Stimulated activated CD4-positive, alpha-beta T cell treated with anti-CD3 and anti-CD28 coated beads, Interleukin-12 subunit alpha, Interleukin-12 subunit beta, amount 100 ng/mL, for 24 hours (primary cell): ENCODE measurements at places on chromosomes 12 and 14.

- no peak for DNase-seq
Observed at GRCh38 chr12:8987685-8988084, 1.7 kb upstream of the KLRG1 start.

- no peak for DNase-seq
Observed at GRCh38 chr12:119308708-119309456, 25.6 kb upstream of the CCDC60 start.

DNA sequence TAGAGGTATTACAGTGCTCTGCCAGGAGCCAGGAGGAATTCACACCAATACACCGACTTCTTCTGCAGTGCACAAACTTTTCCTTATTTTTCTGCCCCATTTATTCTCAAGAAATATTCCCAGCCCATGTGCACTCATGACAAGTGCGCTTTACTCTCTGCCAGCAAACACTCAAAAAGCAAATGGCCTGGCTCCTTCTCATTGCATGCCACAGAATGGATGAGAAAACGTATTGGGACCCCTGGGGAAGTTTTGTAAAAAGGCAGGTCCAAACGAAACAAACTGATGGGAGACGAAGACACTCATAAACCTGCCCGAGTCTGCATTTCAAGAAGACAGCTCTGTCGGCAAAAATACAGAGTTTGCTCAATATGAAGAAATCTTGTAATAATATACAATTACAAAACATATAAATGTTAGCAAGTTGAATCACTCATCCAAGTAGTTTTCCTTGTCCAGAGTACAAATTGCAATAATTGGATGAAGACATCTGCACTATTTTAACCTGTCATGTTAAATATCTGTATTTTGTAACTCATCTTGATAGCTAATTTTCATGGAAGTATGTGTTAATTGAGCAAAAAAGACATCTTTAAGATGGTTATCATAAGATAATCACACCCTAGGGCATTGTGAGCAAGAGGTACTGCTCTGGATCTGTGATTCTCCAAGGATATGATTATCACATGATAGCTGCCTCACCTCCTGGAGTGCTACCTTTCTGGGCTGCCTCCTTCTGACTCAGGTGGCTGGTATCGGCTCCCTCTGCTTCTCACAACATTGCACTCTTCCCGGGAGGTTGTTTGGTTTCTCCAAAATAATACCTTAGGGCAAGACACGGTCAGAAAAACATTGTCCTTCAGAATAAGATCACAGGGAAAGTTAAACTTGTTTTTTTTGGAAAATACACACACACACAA is 260.8 kb upstream of the G2E3 start:
- no peak for DNase-seq

GRCh38 chr12:5478081-5478706 is 46.3 kb downstream of the NTF3 start:
- no peak for DNase-seq

DNA sequence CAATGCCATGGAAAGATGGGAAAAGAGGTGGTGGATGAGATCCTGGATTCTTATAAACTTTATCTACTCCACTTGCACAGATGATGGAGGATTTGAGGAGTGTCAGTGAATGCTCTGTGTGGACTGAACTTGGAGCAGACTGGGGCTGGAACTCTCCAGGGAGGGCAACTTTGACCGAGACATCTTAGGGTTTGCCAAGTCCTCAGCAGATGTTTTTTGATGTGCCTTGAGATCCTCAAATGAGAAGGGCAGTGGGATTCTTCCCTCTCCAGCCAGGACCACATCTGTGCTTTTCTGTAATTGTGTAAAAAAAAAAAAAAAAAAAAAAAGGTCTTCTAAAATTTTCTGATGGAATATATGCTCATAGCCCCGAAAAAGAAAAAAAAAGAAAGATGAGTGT is 23.0 kb upstream of the MYL2 start:
- no peak for DNase-seq

DNA sequence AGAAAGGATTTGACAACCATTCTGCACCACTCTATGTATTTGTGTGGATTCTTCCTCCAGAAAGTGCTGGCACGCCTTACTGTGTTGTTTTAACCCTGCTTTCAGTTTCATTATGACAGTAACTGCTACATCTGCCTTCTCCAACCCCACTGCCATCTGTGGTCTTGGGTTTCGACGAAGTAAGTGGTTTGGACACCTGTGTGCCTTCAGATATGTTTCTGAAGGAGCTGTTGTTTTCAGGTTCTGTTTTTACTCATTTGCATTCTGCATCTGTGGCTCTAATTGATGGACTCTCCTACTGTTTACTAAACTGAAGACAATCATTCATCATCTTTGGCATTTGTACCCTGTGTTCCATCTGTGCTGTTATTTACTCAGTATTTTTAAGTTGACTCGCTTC is 4.1 kb downstream of the TSHR start:
- no peak for DNase-seq

- no peak for DNase-seq
Observed at GRCh38 chr12:118760623-118761022, 220.7 kb upstream of the SRRM4 start.

GRCh38 chr12:47838286-47838931 is 18.7 kb upstream of the HDAC7 start:
- no peak for DNase-seq

- no peak for DNase-seq
Observed at GRCh38 chr12:4099276-4099675, 174.3 kb upstream of the CCND2 start.

GRCh38 chr12:11707535-11707934 is 58.1 kb downstream of the ETV6 start:
- DNase-seq: no peak

DNA sequence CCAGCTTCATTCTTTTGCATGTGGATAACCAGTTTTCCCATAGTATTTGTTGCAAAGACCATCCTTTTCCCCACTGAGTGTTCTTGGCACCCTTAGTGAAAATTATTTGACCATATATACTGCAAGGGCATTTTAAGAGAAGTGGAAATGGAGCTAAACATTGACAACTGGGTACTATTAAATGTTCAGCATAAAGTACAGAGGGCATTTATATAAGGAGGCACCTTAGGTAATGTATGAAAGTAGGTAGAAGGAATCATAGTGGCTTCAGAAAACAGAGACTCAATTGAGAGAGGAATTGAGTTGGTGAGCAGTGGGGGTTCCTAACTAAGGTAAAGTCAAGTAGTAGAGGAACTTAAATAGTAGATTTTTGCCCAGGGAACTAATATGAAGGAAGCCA is 34.5 kb upstream of the SMCO2 start:
- no peak for DNase-seq

GRCh38 chr14:53608369-53608768 is 348.3 kb downstream of the BMP4 start:
- DNase-seq: no peak

DNA sequence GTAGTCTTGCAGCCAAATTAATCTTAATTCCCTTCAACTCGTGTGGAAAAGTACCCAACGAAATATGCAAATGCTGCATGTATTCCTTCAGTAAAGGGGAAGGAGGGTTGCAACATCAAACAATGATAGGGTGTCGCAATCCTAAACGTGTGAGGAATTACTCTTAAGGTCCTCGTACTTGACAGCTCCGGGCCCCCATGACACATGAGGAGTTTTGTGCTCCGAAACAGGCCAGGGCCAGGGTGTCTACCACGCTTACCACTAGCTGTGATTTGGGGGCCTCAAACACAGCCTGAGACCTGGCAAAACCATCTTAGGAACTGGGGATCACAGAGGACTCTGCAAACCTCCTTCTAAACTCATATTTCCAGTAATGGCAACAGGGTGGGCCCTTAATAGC is 20.4 kb downstream of the FOS start:
- DNase-seq: no peak

GRCh38 chr12:33771889-33772288 is 250.4 kb upstream of the ALG10 start:
- no peak for DNase-seq

GRCh38 chr12:93042684-93043083 is 113.6 kb upstream of the EEA1 start:
- DNase-seq: no peak

GRCh38 chr14:91094772-91095171 is 19.1 kb upstream of the DGLUCY start:
- DNase-seq: no peak

GRCh38 chr14:98573082-98573481 is 698.9 kb downstream of the BCL11B start:
- DNase-seq: no peak

- DNase-seq: no peak
Observed at GRCh38 chr12:41629611-41630010, 441.5 kb downstream of the PDZRN4 start.

DNA sequence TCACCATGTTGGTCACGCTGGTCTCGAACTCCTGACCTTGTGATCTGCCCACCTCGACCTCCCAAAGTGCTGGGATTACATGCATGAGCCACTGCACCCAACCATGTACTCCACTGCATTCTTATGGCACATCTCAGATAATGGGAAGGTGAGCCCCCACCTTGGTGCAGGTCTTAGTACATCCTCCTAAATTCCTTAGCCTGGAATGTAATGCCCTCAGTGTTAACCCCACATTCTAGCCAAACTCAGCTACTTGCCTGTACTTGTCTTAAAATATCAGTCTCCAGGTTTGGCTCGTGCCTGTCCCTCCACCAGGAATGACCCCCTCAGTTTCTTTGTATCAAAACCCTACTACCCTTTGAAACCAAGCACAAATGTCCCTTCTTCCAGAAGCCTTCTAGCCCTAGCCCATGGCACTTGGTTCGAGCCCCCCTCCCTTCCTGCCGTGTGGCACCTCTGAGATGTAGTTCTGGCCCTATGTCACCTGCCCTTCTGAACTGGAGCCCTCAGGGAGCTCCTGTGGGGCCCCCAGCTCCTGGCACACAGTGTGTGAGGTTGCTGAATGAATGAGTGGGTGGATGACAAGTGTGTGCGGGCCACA is 8.4 kb downstream of the KCNH3 start:
- DNase-seq: no peak

DNA sequence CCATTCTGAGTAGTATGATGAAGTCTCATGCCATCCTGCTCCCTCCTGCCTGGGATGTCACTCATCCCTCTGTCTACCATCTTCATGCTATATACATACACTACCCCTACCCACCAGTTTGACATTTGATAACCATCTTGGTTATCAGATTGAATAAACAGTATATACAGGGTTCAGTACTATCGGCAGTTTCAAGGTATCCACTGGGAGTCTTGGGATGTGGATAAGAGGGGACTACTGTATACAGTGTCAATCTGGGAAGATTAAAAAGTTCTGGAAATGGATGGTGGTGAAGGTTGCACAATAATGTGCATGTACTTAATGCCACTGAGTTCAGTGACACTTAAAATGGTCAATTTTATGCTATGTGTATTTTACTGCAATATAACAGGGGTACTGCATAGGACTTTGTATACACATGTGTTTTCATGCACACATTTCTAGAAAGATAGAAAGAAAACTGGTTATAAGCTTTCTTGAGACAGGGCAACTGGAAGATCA is 22.1 kb downstream of the SPPL3 start:
- DNase-seq: no peak

GRCh38 chr12:132342251-132343227 is 13.2 kb upstream of the GALNT9 start:
- DNase-seq: no peak

- no peak for DNase-seq
Observed at GRCh38 chr14:32820181-32820580, 118.5 kb upstream of the NPAS3 start.

DNA sequence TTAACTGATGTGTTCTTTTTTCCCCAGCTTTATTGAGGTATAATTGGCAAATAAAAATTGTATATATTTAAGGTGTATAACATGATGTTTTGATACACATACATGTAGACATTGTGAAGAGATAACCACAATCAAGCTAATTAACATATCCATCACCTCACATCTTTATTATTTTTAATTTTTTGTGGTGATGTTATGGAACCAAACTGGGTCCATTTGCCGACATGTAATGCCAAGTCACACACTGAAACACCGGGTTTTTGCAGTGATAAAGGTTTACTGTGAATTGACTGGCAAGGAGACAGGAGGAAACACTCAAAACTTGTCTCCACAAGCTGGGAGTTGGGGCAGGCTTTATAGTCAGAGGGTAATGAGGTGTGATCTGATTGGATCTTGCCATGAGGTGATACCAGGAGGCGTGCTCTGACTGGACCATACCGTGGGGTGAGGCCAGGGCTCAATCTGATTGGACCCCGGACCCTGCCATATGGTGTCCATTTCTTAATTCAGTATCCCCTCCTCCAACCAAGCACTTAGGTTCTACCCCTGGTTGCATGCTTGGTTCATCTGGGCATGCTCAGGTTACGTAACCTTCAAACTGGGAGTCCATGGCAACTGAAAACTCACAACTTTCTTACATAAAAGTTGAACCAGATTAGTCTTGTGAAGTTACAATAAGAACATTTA is 11.8 kb upstream of the WSCD2 start:
- DNase-seq: no peak

GRCh38 chr12:11861155-11861863 is 209.4 kb upstream of the BCL2L14 start:
- no peak for DNase-seq

- no peak for DNase-seq
Observed at GRCh38 chr14:95302667-95303506, 16.8 kb downstream of the CLMN start.

GRCh38 chr14:95660651-95661515 is 25.3 kb upstream of the TCL1B start:
- DNase-seq: no peak

GRCh38 chr12:52391618-52392002 is 6.2 kb upstream of the KRT84 start:
- no peak for DNase-seq

DNA sequence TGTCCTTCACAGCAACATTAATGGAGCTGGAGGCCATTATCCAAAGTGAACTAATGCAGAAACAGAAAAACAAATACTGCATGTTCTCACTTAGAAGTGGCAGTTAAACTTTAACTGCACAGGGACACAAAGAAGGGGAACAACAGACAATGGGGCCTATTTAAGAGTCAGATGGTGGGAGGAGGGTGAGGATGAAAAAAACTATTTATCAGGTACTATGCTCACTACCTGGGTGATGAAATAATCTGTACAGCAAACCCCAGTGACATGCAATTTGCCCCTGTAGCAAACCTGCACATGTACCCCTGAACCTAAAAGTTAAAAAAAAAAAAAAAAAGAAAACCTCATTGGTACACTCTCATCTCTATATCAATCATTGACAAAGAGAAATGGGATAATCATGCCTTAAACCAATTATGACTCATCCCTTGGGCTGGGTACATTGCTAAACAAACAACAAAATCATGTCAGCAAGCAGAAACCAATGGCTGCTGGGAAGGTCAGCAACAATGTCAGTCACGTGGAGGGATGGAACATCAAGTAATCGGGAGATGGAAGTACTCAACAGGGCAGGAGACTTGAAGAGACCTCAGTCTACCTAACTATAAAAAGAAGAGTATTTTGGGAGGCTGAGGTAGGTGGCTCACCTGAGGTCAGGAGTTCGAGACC is 479.2 kb downstream of the RMST start:
- DNase-seq: no peak

- DNase-seq: no peak
Observed at GRCh38 chr12:47194501-47194900, 114.7 kb upstream of the AMIGO2 start.

GRCh38 chr14:95256002-95256775 is 63.5 kb downstream of the CLMN start:
- no peak for DNase-seq
